ENCODE measurements at places on chromosomes 2 and 18.
A peak's percentile ranks its signal among the peaks of the same experiment; 100 is the strongest.

GRCh38 chr2:108853421-108853820 is 66.8 kb downstream of the CCDC138 start:
- DNase-seq = no peak

DNA sequence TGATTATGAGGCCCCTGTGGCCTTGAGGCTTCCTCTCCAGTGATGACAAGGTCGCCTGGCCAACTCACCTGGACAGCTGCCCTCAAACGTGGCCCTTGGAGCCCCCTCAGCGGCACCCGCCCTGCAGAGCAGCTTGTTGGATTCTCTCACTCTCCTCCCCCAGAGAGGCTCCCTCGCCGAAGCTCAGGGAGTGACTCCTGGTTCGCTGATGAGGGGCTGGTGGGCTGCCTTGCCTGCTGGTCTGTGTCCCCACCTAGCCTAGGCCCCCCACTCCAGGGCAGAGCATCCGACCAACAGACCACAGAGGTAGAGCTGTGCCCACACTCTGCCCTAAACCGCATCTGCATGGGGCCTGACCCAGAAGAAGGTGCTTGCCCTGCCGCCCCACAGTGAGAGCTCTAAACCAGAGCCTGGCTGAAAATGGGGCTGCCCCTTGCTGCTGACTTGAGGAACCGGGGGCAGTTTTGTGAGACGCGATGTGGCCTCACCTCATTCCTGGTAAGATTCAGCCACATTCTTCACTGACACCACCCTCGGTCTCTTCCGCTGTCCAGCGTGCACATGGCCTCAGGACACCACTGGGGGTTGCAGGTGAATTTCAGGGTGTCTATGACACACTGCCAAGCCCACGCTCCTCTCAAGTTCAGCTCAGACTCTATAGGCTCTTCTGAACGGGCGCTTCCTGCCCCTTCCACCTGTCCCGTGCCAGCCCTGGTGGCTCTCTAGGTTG is 131.6 kb downstream of the CABLES1 start:
- DNase-seq = no peak

DNA sequence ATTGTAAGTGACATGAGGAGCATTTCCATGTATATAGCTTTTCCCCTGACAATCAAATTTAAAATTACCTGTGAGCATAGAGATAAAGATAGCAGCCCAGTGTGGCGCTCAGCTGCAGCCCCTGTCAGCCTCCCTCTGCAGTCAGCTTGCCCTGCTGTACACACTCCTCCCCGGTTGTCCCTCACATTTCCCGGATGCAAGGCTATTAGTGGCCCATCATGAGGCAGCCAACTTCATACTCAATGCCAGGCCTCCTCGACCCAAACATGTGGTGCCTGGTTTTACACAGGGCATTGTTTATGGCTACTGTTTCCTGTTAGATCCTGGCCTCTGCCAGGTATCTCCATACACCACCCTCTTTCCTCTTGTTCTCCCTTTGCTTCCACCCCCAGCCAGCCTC is 116.1 kb upstream of the SH3BP4 start:
- DNase-seq = no peak

- DNase-seq = no peak
Observed at GRCh38 chr18:45231617-45232016, 383.7 kb upstream of the SLC14A2 start.

- no peak for DNase-seq
Observed at GRCh38 chr2:111697560-111697959, 186.4 kb downstream of the ANAPC1 start.

- no peak for DNase-seq
Observed at GRCh38 chr2:61877571-61878245, 10.7 kb downstream of the CCT4 start.

GRCh38 chr2:6885968-6886367 is 8.4 kb downstream of the RSAD2 start:
- no peak for DNase-seq

DNA sequence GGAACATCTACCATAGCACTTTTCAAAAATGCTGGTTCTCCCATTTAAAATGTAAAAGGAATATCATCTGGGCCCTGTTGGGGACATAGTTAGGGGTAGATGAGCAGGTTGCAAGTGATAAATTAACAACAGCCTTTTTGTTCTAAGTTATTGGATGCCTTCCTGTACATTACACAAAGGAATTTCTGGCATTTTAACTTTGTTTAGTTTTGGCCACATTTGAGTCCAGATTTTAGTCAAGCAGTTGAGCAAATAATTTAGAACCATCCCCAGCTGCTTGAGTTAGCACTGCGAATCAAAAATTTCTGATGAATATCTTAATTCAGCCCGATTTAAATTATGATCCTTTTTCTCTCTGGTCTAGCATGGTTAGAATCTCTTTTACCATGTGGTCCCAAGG is 124.4 kb downstream of the TTC27 start:
- DNase-seq = no peak

GRCh38 chr2:167861574-167862193 is 385.7 kb downstream of the STK39 start:
- no peak for DNase-seq

DNA sequence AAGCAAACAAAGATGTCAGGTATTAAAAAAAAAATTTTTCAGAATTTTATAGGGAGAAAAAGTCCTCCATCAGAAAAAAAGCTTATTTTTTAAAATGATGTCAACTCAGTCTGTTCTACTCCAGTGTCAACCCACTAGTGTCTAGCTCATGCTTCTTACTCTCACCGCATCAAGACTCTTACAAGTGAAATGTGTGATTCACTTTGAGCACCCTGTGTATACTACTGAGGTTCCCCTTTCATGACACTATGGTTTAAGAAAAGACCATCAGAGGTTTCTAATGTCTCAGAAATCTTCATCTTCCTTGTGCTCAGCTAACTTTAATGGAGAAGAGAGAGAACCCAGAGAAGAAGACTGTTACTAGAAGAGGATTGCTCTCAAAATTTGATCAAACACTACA is 43.4 kb downstream of the FEZ2 start:
- no peak for DNase-seq

DNA sequence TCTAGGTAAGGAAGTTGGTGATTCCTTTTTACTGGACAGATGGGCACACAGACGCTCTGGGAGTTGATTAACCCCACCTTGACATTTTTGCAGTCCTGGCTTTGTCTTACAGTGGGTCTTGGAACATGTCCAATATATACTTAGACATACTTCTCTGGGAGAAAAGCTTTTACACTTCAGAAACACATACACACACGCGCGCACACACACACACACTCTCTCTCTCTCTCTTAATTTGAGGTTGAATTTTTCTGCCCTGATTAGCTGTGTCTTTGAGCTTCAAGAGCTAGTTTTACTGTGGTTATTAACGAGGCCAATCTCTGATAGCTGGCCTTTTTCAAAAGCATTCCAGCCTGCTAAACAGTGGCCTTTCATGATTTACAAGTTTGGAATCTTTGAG is 215.0 kb downstream of the MYCN start:
- DNase-seq = no peak

DNA sequence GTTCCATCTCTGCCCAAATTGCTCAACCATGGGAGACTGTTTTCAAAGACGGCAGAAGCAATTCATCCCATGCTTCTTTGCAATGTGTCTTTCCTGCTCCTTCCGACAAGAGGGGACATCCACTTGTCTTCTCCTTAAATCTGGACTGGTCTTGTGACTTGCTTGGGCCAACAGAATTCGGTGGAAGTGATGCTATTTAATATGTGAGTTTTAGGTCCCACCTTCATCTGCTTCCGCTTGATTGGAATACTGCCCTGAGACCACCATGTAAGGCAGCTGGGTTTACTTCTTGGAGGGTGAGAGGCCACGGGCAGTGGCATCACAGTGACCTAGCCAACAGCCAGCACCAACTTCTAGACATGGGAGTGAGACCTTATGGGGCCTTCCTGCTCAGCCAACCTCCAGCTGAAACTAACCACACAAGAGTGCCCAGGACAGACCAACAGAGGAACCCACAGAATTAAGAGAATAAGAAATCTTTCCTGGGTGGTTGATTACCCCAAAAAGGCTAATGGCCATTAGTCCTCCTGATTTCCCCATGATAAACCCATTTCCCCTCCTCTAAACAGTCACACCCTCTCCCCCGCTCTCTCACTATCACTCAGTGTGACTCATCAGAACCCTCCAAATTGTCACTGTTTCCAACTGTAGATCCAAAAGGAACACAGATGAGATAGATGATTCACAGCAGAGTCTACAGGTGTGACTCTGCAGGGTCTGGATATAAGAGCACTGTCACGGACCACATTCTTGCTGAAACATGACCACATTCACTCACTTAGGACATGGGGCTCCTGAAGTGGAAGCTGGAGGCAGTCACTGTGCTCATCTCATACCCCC is 16.2 kb upstream of the RHOB start:
- DNase-seq = peak; percentile 36

- no peak for DNase-seq
Observed at GRCh38 chr2:178855151-178855550, 47.9 kb upstream of the TTN start.

- DNase-seq = no peak
Observed at GRCh38 chr2:39736640-39737039, 42.4 kb downstream of the THUMPD2 start.

- no peak for DNase-seq
Observed at GRCh38 chr2:42342061-42342794, 18.8 kb downstream of the COX7A2L start.

DNA sequence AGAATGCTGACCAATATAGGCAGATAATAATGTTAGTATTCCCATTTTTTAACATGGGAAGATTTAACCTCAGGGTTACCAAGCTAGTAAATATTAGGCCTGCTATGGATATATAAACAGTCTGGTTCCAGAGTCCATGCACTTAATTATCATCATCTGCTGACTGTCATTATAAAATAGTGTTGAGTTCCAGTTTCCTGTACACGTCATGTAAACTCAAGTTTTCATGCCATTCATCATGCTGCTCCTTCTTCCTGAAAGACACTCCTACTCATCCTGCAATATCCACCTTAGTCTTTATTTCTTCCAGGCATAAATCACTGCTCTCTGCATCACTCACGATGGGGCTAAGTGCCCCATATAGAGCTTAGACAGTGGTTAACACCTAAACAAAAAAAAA is 420.8 kb upstream of the SPHKAP start:
- no peak for DNase-seq

DNA sequence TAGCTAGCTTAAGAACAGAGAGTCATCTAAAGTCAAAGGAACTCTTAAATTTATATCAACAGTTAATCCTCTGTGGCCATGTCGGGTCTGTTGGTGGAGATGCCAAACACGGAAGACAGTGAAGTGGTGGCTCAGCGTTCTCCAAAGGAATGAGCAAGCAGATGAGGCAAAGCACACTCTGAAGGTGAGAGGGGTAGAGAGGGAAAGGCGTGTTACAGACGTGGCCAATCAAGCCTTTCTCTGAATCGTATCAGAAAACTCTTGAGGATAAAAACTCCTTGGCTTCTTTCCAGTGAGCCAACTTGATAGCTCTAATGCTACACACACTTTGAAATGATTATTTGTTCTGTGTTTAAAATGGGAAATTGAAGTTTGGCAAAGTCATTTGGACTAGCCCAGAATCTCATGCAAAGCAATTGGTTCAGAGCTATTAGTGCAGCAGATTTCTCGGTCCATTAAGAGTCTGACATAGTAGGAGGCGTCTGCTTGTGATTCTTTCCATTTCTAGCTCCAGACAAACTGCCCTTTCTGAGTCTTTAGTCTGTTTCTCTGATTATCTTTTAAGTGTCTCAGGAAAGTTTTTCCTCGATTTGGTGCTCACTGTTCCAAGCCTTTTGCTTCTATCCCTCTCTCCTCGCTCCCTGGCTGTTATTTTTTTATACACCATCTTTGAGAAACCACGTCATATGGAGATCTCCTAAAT is 57.5 kb upstream of the CPO start:
- no peak for DNase-seq

DNA sequence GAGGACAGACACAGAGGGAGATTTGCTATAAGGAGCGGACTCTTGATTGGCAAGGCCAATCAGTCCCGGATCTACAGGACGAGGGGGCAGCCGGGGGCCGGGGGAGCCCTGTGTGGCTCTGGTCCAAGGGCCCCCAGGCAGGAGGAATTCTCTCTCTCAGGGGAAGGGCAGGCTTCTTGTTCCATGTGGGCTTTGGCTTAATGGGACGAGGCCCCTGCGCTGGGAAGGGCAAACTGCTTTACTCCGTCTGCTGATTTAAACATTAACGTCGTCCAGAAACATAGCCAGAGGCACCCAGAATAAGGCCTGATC is 75.9 kb downstream of the TMEM18 start:
- no peak for DNase-seq

DNA sequence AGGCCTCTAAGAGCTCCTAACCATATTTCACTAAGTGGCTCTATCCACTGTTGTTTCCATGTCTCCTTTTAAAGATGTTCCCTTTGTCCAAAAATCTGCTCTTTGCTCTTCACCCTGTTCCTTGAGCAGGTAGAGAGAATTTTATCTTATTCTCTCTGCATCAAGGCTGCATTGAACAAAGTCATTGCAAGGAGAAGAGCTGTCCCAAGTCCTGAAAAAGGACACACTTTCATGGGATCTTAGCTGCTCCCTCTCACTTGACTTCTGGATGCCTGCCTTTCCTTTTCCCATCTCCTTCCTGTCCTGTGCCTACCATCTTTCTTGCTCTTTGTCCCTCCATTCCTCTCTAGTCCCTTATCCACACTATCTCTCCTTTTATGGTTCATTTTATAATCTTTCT is 235.2 kb upstream of the THSD7B start:
- DNase-seq = no peak

DNA sequence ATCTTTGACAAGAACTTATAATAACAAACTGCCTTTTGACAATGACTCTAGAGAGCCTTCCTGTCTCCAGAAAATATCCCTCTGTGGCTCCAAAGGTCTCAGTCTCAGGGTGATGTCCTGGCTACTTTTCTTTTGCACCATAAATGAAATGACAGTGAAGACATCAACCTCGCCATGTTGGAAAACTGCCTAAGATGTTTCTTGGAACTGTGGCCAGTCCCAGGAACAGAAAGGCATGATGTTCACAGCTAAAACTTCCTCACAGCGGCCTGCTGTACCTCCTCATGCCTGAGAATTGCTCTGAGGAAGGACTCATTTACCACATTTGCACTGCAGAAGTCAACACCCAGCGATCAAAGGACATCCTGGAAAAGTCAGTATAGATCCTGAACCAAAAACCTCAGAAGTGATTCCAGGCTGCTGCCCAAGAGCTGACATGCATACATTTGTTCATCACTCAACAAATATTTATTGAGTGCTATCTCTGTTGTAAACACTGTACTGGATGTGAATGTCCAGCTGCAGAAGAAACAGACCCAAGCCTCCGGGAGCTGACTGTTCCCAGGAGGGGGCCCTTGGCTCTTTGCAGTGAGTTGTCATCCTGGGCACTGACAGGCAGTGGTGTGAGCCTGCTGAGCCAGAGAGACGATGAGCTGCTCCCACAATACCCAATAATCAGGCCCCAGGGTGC is 64.3 kb upstream of the ACSL3 start:
- DNase-seq = no peak

All from activated naive CD8-positive, alpha-beta T cell treated with anti-CD3 and anti-CD28 coated beads for 36 hours (primary cell).